ENCODE measurements at places on chromosomes 13 and 19. TPM values are rescaled to one million over a fixed set of nuclear protein-coding genes. Genes with fewer than 3 reads are reported as not detected.

- DNase-seq, result peak; percentile 82
These were observed 729 bp upstream of the ARID3A start for GRCh38 chr19:925087-925525.

DNA sequence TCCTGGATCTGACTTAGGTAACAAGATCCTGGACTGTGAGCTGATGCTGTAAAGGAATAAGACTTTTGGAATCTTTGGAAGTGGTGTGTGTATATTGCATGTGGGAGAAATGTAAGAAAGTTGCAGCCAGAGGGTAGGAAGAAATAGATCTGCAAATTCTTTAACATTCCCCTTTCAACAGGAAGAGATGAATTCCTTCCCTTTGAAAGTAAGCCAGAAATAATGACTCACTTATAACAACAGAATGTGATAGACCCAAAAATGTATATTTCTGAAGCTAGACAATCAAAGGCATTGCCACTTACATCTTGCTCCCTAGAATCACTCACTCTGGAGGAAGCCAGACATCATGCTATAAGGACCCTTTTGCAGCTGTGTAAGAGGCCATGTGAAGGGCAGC, 9.8 kb upstream of the SIAH3 start:
- no peak for DNase-seq

GRCh38 chr13:100434010-100434763, 154.4 kb downstream of the GGACT start:
- DNase-seq, result no peak

GRCh38 chr13:46982856-46983582, 86.2 kb upstream of the HTR2A start:
- DNase-seq, result no peak

- DNase-seq, result no peak
These were observed 9.9 kb upstream of the ACP7 start for GRCh38 chr19:39074205-39074692.

DNA sequence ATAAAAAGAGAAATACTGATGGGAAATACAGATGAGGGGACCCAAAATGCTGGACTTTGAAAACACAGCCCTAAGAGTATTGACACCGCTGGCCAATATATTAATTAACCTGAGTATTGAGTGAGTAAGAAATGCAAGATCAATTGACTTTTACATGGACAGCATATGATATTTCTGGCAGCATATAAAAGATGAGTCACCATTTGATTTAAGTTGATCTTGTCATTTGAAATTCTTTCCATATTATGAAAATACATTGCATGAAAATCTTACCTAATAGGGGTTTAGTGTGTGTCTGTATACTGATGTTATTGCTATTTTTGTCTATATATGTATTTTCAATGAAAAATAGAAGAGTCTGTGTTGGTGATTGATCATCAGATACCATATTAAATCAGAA, 619.6 kb downstream of the KCTD12 start:
- no peak for DNase-seq

GRCh38 chr13:75250526-75251178, 231.3 kb downstream of the TBC1D4 start:
- no peak for DNase-seq

GRCh38 chr19:49442771-49443365, 1.5 kb upstream of the SLC17A7 start:
- peak; percentile 83 for DNase-seq

ANGPTL4 gene
- total RNA-seq, result 144 TPM

Data from liver (tissue), 10 donors.